Suppressor macrophage (primary cell): ENCODE measurements at places on chromosomes 11 and 22.

DNA sequence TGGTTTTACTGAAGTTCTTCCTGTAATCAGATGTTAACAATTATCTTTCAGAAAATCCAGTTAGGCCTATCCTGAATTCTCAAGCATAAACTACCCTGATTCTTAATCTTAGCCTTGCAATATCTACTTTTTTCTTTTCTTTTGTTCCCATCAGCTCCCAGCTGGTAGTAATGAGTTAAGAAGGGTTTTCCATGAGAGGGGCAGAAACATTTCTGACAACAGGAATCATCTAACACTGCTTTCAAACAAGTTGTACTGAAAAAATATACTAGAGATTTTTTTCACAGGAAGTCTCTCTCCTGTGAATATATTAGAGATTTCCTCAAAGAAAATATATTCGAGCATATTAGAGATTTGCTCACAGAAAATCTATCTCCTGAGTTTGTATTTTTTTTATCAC is 3.3 kb upstream of the TRIM6 start:
- no peak for DNase-seq

DNA sequence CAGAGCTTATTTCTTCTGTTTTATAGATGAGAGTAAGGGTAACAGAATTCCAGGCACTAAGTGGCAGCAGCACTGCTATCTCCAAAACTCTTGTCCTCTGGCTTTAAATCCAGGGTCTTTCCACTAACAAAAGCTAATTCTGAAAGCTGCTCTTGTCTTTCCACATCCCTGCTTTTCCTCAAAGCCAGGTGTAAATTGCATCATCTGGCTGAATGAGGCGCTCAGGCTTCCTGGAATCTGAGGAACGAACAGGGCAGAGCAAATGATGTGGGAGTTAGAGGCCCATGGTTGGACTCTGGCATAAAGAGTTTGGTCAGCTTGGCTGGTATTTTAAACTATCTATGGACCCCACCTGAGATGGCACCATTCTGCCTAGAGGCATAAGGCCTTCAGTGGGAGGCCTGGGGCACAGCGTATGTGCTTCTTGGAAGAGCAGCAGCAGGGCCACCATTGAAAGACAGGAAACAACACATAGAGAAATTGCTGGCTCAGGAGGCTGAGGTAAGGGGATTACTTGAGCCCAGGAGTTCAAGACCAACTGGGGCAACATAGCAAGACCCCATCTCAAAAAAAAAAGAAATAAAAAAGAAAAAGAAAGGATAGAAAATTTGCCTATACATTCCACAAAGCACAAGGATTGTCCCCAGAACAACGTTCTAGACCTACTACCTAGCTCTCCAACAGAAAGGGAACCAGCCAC is 1.9 kb downstream of the KCNJ5 start:
- no peak for DNase-seq

DNA sequence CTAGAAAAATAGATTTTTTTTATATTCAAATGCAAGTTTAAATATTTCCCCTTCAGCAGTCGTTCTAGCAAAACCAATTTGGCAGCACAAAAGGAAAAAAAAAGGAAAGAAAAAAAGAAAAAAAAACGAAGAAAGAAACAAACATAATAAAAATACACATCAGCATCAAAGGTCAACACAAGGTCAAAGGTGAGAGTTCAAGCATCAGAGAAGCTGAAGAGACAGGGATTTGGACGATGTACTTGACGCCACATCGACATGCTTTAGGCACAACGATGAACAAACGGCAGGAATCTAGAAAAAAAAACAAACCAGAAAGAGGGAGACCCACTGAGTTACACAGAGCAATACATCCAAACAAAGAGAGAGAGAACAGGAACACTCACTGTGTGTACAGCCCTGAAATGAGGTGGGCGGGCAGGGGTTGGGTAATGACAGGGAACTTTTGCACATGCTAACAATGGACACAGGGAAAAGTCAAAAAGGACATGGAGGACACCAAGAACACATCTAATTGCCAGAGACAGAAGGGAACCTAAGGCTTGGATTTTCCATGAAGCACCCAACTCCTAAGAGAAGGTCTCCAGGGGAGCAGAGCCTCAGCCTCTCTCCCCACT is 19.8 kb upstream of the RAPSN start:
- peak; percentile 64 for DNase-seq

DNA sequence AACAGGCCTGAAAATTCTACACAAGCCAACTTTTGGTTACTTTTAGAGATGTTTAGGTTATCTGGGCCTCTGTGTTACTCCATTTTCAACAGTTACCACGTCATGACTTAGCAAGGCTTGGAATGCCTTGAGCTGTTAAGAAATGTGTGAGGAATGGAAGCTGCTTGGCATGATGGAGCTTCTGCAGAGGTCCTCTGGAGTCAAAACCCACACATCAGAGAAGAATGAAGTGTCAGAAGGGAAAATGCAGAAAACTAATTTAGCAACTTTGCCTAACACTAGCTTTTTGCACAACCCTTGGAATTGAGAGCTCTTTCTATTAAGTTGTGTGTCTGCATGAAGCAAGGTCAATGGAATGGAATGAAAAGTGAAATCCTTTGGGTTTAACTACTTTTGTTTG is 27.4 kb downstream of the FAT3 start:
- DNase-seq, result no peak

- DNase-seq, result peak; percentile 62
These were observed 3.2 kb downstream of the ARVCF start for GRCh38 chr22:20013382-20013871.

GRCh38 chr22:23520863-23521440 is 59.1 kb downstream of the IGLL1 start:
- no peak for DNase-seq

- DNase-seq, result no peak
These were observed 38.3 kb upstream of the BRSK2 start for GRCh38 chr11:1351278-1351937.

DNA sequence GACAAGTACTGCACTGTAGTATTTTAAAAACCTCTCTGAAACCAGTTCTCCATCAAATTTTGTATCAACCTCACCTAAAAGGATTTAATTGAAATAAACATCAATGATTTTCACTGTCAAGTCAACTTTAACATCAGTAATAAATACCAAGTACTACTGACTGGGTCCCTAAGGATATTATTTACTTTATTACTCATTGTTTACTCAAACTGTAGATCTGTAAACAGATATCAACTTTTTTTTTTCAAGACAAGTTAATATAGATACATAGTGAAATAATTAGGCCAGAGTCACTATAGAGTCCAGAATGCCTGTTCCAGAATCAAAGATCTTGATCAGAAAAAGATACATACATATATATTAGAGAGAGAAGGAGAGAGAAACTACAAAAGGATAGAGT is 1.6 kb downstream of the RNF141 start:
- DNase-seq, result no peak

DNA sequence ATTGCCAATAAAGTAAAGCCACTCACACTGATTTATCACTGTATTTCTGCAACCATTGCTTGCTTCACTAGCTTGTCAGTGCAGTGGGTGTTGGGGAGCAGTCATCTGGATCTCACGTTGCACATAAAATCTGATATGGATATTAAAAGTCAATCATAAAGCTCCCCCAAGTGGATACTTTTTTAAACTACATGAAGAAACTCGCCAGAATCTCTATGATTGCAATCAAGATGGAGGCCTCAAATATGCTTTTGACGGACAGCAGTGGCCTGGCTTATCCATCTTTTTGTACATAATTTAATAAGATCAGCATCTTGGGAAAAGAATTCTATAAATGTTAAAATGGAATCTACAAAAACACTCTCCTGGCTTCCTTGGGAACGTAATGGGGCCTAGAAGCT is 137.7 kb downstream of the WT1 start:
- DNase-seq, result peak; percentile 13

DNA sequence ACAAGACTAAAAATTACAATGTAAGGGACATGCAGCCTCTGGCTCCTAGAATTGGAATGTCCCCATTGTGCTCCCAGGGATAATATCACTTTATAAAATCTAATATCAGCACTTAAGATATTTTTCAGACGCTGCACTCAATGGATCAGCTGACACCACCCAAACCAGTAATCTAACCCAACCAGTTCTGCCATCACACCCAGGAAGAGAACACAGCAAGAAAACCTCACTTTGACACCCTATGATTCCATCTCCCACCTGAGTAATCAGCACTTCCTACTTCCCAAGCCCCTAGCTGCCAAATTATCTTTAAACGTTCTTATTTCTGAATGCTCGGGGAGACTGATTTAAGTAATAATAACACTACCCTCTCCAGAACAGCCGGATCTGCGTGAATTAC is 2.6 kb downstream of the CASP4 start:
- DNase-seq, result no peak

GRCh38 chr22:22428222-22429098 is 80.1 kb downstream of the ZNF280B start:
- DNase-seq, result no peak

DNA sequence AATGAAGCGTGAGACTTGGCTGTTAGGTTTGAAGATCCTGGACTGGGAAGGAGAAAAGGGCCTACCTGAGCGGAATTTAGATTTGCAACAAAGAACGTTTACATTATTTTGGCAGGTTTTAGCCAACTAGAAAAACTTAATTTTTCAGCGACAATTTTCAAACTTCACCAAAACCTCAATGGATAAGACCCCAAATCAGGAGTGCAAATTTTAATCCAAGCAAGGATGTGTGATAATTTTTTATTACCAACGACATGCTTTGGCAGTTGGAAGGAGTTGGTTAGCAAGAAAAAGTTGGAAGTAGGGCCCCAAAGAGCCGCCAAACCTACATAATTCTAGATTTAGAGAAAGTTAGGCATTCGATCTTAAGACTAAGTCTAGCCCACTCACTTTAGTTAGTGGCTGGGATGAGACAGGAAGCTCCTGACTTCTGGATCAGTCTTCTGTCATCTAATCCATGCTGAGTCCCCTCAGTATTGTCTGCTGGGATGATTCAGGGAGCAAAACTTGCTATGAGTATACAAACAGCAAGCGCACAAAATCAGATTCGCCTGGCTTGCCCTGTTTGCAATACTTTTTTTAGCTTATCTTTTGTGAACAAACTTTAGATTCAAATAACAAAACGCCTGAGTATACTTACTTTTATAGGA is 787 bp upstream of the RDX start:
- no peak for DNase-seq

- no peak for DNase-seq
These were observed 892.8 kb downstream of the NTM start for GRCh38 chr11:132263241-132263640.

DNA sequence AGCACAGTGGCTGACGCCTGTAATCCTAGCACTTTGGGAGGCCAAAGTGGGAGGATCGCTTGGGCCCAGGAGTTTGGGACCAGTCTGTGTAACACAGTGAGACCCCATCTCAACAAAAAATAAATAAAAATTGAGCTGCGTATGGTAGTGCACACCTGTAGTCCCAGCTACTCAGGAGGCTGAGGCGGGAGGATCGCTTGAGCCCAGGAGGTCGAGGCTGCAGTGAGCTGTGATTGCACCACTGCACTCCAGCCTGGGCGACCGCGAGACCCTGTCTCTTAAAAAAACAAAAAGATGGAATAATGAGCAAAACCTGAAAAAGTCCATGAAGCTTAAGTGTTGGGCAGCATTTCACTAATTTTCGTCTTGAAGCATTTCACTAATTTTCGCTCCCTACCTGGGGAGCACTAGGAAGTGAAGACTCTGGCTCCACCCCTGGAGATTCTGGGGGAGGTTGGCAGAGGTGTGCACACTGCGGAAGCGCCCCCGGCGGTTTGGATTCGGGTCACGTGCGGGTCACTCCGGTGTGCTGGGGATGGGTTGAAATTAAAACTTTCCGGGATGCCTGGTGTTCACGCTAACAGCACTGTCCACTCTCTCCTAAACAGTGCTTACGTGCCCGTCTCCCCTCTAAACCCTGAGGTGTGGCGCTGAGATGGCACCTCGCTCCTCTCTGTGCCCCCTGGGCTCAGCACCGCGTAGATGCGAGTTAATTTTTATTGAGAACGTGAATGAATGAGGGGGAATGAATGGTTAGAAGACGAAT is 906 bp upstream of the NAA40 start:
- no peak for DNase-seq

DNA sequence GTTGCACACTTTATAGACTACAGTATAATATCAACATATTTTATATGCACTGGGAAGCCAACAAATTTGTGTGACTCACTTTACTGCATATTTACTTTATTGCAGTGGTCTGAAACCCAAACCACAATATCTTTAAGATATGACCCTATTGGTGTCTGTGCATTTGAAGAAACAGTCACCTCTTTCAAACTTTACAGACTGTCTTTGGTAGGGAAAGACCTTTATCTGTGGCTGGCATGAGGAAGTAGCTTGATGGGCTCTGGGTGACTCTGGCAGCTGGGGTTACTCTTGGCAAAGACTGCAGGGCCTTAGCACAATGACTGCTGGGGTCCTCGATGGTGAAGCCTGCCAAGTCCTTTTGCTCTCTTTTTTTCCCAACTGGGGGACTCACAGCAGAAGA is 21.3 kb upstream of the ABTB2 start:
- peak; percentile 17 for DNase-seq

DNA sequence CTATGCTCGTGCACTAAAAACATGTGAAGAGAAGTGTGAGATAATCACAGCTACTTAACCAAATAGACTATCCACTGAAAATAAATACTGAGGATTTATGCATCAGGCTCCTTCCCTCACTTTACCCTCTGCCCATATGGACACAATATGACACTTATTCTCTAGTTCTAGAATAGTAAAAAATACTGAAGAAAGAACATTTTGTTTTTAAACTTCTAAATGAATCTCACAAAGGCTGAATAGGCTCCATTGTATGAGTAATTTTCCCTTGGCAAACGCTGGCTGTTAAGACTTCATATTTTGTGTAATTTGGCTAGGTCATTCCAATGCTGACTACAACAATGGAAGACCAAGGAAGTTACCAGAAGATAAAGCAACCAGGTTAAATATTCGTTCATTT is 9.9 kb downstream of the HPS5 start:
- no peak for DNase-seq

DNA sequence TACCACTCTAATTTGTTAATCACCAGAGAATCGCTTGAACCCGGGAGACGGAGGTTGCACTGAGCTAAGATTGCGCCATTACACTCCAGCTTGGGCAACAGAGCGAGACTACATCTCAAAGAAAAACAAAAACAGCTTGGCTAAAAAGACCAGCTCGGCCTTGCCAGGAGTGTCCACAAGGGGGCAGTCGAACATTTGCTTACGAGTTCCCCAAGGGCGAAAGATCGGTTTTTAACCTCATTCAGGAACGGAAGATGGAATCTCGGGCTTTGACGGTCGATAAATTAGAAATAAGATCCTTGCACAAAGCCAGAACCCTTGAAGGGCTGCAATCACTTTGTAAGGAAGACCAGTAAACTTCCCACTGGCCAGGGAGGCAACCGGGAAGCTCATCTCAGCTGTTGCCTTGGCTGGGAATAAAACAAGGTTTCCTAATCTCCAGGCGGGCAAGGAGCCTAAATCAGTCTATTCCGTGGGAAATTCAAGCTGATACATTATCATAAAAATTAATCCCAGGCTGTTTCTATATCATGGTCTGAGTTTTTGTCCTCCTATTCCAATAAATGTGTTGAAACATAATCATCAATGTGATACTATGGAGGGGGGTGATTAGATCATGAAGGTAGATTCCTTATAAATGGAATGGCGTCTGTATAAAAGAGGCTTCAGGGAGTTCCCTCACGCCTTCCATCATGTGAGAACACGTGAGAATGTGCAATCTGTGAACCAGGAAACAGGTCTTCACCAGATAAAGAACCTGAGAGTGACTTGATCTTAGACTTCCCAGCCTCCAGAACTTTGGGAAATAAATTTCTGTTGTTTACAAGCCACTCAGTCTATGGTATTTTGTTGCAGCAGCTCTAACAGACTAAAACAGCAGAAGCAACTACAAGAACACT is 14.9 kb upstream of the SLC29A2 start:
- peak; percentile 96 for DNase-seq
